ENCODE measurements at places on chromosomes 12 and 14.

GRCh38 chr14:23719225-23719985, 83.2 kb downstream of the DHRS2 start:
- DNase-seq, result no peak

- no peak for DNase-seq
These were observed 4.1 kb downstream of the CMTM5 start for GRCh38 chr14:23380976-23381375.

GRCh38 chr12:132323171-132324010, 6.0 kb downstream of the GALNT9 start:
- peak; percentile 66 for DNase-seq

GRCh38 chr14:39876916-39877315, 444.7 kb upstream of the FBXO33 start:
- no peak for DNase-seq

DNA sequence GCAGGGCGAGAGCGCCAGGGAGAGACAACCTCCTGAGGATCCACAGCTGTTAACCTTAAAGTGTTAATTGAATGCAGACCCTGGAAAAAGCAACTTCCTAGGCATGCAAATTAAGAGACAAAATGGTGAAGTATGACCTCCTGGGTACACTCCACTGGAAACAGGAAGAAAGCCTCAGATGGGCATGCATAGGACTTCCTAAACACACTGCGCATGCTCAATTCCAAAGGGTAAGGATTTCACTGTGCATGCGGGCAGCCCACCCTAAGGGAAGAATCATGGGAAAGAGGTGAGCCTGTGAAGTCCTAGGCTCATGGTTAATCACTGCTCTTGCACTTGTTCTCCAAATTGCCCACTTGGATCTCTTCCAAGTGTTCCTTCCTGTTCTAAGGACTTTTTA, 80.5 kb upstream of the CAPRIN2 start:
- DNase-seq, result no peak

DNA sequence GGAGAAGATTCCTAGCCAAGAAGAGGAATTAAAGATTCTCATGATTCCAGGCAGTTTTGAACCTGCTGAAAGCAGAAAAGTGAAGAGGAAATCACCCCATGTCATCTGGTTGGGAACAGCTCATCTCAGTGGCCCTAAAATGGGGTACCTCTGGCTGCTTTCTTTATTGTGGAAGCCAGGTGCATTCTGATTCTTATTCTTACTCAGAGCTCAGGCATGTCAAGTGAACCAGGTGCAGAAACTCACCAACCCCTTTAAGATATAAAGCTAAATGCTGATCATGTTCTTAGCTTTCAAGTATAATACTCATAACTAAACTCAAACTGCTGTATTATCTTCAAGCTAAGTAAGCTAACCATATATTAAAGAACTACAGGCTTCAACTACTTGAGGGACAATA, 253.9 kb upstream of the ARID2 start:
- DNase-seq, result no peak

DNA sequence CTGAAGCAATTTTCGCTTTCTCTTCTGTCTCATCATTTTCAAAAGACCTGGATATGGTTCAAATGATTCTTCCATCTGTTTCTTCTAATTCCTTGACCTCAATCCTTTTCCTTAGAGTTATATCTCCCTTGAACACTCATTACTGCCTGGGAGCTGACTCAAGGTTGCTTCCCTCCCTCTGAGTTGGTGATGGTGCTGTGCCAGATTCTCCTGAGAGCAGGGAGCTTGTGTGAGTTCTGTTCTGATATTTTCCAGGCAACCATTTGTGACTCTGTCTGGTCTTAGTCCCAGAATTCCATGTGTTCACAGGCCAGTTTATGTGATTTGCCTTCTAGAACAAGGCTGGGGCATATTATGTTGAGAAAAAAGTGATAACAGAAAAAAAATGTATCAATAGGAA, 505.1 kb upstream of the SYT1 start:
- no peak for DNase-seq

GRCh38 chr14:88316521-88316920, 6.5 kb downstream of the KCNK10 start:
- DNase-seq, result no peak

DNA sequence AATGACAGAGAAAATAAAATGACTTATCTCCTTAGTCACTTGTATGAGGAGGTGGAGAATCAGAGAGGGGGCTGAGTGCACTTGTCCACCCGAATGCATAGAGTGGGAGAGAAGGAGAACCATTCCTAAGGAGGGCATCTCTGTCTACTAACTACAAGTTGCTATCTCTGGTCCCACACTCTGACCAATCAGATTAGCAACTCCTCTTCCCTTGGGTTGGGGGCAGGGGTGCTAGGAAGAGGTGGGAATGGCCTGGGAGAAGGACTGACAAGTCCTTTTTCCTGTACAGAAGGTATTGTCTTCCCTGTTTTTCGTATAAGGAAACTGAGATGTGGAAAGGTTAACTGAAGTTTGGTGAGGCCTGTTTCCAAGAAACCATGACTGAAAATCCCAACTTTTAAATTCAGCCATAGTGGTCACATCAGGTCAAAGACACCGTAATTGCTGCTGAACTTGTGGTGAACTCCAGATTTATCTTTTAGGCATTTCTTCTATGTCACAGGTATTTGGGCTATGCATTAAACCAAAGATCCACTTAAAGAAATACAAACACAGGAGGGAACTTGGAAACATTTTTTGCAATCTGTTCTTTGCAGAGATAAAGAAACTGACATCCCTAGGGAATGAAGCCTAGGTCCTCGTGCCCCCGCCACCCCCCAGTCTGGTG, 207.8 kb downstream of the CRADD start:
- DNase-seq, result no peak

GRCh38 chr12:62873826-62874448, 61.0 kb downstream of the PPM1H start:
- DNase-seq, result no peak

- DNase-seq, result no peak
These were observed 269.0 kb upstream of the G2E3 start for GRCh38 chr14:30290001-30290400.

DNA sequence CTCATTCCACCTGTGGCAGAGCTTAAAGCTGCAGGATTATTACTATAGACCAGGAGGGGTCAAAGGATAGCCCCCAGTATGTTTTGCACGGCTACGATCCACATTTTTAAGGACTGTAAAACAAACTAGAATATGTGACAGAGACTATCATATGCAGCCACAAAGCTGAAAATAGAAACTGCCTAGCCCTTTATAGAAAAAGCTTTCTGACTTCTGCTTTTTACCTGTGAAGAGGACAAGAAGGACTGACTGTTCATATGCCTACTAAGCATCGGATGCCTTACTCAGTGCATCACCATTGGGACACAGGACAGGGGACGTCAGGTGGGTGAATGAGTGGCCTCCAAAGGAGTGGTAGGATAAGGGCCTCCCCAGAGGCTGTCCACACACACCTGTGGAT, 29.8 kb downstream of the SPTB start:
- DNase-seq, result no peak

- no peak for DNase-seq
These were observed 102.2 kb downstream of the KIF26A start for GRCh38 chr14:104240434-104241157.

DNA sequence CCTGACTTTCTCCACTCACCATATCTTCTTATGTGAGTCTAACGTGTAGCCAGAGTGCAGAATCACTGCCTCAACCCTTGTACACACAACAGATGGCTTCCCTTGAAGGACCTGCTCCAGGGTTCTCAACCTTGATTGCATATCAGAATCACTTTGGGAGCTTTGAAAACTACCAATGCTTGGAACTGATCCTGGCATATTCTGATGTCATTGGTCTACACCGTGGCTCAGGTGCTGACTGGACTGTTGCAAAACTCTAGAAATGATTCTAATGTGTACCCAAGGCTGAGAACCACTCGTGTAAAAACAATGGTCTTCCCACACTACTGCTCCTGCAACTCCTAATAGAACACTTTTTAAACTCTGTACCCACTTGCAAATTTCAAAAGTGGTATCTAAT, 18.5 kb downstream of the TMEM132D start:
- DNase-seq, result no peak

DNA sequence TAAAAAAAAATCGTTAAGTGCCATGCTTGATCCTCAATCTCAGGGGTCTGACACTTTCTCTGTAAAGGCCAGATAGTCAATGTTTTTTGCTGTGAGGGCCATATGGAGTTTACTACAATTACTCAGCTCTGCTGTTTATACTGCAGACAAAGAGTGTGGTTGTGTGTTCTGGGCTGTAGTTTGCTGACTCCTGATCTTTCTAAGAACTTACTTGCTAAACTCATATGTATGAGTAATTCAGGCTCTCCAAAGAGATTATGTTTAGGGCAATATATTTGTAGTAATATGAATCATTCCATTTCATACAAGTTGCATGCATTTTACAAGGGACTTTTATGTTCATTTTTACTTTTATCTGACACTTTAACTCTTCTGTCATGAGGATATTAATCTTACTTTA, 188.2 kb downstream of the TMTC2 start:
- DNase-seq, result no peak

GRCh38 chr12:58969237-58969636, 48.9 kb upstream of the LRIG3 start:
- no peak for DNase-seq
